ENCODE measurements at places on chromosomes 2 and 18.
A peak's percentile ranks its signal among the peaks of the same experiment; 100 is the strongest.

DNA sequence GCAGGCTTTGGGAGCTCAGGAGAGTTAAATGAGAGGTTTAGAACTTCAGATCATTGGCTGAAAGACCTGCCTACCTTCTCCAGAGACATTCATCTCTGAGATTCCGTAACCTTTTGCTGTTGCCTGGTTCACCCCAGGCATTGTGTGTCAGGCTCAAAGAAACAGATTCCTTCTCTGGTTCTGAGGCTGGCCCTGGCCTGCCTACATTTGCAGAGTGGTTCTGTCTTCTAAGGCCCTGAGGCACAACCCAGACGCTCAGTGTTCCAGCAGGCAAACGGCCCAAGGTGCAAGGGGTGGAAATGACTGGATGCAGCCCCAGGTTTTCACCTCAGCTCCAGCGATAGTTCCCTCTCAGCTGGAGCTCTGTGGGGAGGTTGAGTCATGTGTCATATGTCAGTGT is 48.3 kb downstream of the MYO3B start:
- DNase-seq, result no peak

GRCh38 chr18:54020966-54021365 is 203.5 kb downstream of the MBD2 start:
- no peak for DNase-seq

DNA sequence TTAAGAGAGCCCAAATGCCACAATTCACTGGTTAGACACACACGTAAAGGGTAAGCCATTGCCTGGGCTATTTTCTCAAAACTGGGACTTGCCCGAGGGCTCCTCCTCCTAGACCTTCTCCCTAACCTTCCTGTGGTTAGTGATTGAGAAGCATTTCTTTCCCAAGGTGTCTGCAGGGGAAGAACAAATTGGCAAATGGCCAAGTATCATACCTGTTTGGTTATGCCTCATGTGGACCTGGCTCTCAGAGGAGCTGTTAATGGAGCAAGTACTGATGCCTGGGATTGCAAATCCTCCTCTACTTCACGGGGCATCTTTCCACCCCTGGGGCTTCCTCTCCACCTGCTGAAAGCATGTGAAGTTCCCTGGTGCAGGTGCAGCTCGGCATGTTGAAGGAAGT is 187.5 kb upstream of the CYRIA start:
- DNase-seq, result no peak

GRCh38 chr2:181307203-181307991 is 149.8 kb upstream of the ITGA4 start:
- no peak for DNase-seq

GRCh38 chr18:59087391-59087790 is 52.3 kb upstream of the SEC11C start:
- DNase-seq, result no peak

DNA sequence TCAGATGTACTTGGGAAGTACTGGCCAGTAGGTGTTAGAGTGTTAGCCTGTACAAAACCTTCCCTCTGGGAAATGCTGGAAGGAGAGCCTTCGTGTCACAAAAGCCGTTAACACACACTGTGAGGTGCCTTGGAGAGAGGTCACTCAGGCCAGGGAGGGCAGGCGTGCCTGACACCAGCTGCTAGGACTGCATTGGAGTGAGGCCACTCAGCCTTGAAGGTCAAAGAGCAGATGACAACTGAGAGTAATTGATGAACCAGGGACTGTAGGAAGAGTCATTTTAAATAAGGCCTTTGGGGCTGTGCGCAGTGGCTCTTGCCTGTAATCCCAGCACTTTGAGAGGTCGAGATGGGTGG is 45.4 kb downstream of the ASAP2 start:
- no peak for DNase-seq

DNA sequence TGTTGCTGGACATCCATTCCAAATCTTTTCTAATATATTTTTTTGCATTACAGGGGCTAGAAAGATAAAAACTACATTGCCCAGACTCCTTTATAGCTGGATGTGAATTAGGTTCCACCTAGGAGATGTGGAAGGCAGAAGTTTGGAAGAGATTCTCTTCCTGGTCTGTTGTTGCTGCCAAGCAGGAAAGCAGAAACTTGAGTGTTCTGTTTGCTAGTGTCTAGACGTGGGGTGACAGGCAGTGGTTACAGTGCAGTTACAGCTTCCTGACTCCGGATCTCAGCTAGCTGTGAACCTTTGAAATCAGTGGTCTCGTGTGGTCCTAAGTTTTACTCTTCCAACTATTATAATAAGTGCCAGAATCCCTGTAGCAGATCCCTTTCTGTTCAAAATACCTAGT is 46.2 kb downstream of the COL4A4 start:
- no peak for DNase-seq

DNA sequence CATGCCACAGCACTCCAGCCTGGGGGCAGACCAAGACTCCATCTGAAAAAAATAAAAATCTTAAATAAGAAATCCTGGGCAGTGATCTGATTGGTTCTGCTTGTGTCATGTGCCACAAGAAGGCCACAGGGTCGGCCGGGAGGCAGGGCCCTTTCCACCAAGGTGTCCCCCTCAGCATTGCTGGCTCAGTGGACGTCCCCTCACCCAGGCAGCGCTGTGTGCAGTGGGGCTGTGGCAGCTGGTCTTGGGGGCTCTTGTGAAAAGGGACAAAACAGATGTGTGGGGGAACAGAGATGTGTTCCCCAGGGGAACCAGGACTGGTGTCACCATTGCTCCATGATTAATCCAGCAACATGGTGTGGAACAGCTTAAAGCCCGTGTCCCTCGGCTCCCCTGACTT is 60.5 kb downstream of the HS6ST1 start:
- DNase-seq, result no peak

DNA sequence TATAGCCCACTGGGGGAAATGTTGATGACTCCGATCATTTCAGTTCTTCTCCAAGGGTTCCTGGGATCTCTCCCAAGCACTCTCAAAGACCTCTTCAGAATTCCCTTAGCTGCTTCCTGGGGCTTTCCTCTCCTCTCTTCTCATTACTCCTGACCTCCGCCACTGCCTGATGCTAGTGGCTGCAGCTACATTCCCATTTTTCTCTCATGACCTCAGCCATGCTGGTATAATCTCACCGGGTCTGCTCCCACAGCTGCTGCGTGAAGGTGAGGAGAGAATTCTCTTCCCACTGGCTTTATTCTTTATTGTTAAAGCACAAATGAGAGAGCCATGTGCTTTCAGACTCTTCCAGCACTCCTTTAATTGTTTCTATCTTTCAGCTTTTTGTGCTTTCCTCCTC is 312.0 kb upstream of the ETAA1 start:
- no peak for DNase-seq

DNA sequence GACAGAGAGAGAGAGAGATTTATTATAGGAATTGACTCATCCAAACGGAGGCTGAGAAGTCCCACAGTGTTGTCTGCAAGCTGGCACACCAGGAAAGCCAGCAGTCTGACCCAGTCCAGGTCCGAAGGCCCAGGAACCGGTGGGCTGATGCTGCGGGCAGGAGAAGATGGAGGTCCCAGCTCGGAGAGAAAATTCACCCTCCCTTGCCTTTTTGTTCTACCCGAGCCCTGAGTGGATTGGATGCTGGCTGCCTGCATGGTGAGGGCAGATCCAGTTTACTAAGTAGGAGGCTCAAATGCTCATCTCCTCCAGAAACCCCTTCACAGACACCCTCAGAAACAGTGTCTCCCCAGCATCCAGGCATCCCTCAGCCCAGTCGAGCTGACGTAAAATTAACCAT is 22.2 kb upstream of the STK25 start:
- DNase-seq, result no peak

- DNase-seq, result no peak
Observed at GRCh38 chr2:76257802-76258201, 547.1 kb upstream of the GCFC2 start.

GRCh38 chr18:74198453-74198852 is 50.1 kb downstream of the TIMM21 start:
- no peak for DNase-seq

GRCh38 chr2:178365116-178365515 is 85.9 kb downstream of the PRKRA start:
- DNase-seq, result no peak

DNA sequence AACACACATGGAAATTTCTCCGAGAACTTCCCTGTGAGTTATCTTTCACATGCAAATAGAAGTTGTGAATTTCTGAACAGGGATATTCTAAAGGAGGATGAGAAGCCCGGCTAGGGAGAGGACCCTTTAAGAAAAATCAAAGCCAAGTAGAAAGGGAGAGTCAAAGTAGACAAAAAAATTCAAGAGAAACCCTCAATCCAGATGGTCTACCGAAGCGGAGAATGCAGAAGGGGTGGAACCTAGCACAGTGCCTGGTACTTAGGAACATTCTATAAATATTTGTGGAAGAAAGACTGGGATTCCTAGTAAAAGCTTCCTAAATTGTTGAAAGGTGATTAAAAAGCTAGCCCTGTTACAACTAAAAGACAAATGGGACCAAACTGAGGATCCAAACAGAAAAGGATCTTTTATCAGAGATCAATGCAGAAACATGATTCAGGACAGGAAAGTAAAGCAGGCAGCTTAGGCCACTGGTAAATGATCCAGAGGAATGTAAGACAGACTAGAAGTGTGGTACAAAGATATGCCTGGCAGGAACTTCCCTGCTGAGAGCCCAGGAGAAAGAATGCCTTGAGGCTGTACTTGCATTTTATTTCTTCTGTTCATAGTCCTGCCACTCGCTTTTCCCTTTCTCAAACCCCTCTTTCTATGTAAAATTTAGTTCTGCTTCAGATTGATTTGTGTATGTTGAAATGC is 19.5 kb upstream of the GLS start:
- no peak for DNase-seq

DNA sequence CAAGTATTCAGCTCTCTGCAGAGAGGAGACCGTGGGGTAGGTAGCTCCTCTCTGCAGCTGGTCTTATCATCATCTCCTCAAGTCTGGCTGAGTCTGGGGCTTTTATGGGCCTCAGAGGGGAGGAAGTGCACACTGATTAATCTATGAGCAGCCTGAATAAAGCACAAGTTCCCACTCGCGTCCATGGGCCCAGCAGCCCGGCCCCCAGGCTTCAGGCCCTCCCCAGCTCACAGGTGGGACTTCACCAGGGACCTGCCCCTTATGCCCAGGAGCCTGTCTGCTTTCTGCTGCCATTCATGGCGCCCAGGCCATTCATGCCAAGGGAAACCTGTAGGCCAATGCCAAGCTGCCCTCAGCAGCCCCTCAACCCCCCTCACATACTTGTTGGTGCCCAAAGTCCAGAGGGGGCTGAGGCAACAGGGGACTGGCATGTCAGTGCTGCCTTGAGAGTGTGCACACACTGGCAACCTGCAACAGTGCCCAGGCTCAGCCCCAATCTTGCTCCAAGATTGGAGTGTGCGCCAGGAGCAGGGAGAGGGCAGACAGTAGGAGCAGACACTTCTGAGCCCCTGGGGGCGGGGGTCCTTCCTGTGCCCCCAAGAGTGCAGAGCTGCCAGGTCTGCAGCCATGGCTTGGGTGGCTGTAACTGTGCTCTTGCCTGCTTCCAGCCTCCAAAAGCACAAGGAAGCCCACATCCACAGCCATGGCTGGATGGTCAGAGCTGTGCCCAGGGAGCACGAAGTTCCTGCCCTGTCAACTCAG is 375.6 kb upstream of the VWC2L start:
- no peak for DNase-seq

GRCh38 chr2:33412920-33413319 is 63.5 kb upstream of the RASGRP3 start:
- DNase-seq, result no peak

DNA sequence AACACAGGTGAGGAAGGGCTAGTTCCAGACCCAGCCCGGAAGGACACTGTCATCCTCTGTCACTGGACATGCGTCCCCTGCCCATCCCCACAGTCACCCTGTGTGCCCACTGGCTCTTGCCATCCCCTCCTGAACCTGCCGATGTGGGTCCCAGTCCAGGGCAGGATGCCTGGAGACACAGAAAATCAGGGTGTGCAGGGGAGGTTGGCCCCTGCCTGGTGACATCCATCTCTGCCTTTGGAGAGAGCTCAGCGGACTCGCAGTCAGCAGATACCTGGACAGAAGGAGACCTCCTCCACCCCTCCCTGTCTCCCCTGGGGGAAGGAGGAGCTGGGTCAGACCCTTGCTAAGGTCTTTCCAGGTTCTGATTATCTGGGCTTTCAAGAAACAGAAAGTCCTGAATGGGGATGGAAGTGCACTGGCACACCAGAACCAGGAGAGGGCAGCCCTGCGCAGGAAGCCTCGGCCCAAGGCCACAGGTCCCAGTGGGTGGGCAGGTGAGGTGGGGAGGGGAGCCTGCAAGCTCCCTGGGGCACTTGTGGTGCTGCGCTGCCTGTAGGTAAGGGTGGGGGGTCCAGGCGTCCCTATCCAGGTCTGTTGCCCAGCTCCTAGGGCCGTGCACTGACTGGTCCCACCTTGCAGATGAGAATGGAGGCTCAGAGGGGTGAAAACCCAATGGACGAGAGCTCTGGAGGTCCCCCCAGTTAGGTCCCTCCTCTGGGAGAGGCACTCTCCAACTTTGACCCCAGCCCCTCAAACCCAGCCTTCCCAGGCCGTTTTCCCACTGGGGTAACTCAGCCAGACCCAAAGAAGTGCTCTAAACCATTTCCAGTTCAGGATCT is 9.7 kb upstream of the OTOS start:
- DNase-seq, result peak; percentile 57

GRCh38 chr2:102025583-102026267 is 34.0 kb downstream of the IL1R2 start:
- no peak for DNase-seq

DNA sequence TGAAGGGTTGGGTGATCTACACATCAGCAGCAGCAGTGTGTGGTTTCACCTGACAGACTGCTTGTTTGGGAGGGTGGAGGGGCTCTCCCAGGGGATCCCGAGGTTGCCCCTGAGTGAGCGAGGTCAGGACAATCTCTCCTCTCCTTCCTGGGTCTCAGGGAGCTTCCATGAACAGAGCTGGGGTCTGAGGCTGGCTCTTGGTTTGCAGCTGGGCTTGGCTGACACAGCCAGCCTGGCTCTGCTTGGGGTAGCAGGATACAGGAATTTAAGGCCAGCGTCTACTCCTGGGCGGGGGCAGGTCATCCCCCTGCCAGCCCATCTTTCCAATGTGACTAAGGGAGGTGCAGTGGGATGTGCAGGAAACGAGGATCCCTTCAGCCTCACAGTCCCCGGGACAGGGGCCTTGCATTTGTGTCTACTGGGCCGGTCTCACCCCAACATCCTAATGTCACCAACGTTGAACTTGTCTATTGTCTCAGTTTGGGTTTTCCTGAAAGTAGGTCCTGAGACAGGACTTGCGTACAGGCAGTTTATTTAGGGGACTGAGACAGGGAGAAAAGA is 262.6 kb upstream of the HDAC4 start:
- DNase-seq, result no peak

GRCh38 chr2:46353509-46353908 is 56.3 kb downstream of the EPAS1 start:
- no peak for DNase-seq

All from activated naive CD8-positive, alpha-beta T cell treated with anti-CD3 and anti-CD28 coated beads, Interleukin-2, amount 10 ng/mL, durations not matched to agents 7 days and 5 days (primary cell).